ENCODE measurements at places on chromosomes 6 and 20. TPM values are rescaled to one million over a fixed set of nuclear protein-coding genes. Genes with fewer than 3 reads are reported as not detected.
A peak's percentile ranks its signal among the peaks of the same experiment; 100 is the strongest.

RFX6 gene
- total RNA-seq = 0.74 TPM

- DNase-seq = no peak
Observed at GRCh38 chr6:161590961-161591627, 317.2 kb upstream of the AGPAT4 start.

HLA-DOA gene
- total RNA-seq = 14.6 TPM

C20orf204 gene
- 3.1 TPM for total RNA-seq

- no peak for DNase-seq
Observed at GRCh38 chr6:44228031-44228430, 4.6 kb downstream of the SLC29A1 start.

GRCh38 chr6:113281431-113281830 lies 575.7 kb upstream of the MARCKS start:
- no peak for DNase-seq

DNA sequence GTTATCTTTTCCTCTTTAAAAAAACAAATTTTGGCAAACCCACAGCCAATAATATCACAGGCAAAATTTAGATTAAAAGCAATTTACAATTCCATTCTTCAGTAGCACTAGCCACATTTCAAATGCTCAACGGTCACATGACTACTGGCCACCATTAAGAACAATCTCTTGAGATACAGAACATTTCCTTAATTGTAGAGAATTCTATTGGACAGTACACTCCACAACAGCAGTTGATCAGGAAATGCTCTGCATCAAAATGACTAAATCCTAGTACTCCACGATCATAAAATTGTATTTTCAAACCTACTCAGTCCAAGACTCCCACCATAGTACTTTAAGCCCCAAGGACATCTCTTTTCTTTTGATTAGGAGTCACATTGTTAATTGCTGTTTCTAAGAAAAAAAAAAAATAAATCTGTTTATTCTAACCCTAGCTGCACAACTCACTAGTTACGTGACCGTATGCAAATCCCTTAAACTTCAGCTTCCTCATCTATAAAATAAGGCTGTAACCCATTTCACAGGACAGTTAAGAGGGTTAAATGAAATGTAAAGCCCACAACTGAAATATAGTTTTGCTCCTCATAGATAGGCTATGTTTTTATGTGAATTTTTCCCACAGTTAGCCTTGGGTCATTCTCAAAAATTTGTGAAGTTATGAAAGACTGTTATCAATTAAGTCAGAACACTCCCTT lies 9.8 kb downstream of the C6orf62 start:
- DNase-seq = no peak

PPP1R3G gene
- 1.7 TPM for total RNA-seq

MAP7 gene
- 45.2 TPM for total RNA-seq

- DNase-seq = no peak
Observed at GRCh38 chr20:7010527-7010926, 243.0 kb downstream of the BMP2 start.

GRCh38 chr6:153872946-153873345 lies 166.1 kb upstream of the OPRM1 start:
- DNase-seq = no peak

- no peak for DNase-seq
Observed at GRCh38 chr6:46637933-46638332, 14.7 kb downstream of the CYP39A1 start.

CCN5 gene
- total RNA-seq = 64.3 TPM

GRCh38 chr6:13573669-13574110 lies 711 bp upstream of the SIRT5 start:
- peak; percentile 13 for DNase-seq

- no peak for DNase-seq
Observed at GRCh38 chr6:169805242-169805838, 53.9 kb downstream of the ERMARD start.

- peak; percentile 42 for DNase-seq
Observed at GRCh38 chr20:59495894-59496510, 108.3 kb upstream of the PHACTR3 start.

DNA sequence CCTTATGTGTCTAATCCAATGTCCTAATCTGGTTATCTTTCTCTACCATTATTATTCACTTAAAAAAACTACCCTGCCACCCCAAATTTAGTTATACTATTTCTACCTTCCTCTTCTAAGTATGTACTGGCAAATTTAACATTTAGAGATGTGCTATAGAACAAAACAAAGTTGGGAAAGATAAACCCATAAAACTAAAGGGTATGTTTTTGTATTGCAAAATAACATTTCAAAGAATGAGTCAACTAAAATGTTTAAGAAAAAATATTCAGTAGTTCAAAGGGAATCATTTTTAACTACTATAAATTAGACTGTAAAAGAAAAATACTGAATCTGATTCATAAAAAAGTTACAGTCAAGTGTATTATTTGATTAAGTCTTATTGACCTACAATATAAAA lies 103.0 kb downstream of the LMBRD1 start:
- no peak for DNase-seq

OLIG3 gene
- not detected for total RNA-seq

GRCh38 chr6:16633961-16634360 lies 127.3 kb downstream of the ATXN1 start:
- DNase-seq = no peak

ALDH8A1 gene
- not detected for total RNA-seq

DNA sequence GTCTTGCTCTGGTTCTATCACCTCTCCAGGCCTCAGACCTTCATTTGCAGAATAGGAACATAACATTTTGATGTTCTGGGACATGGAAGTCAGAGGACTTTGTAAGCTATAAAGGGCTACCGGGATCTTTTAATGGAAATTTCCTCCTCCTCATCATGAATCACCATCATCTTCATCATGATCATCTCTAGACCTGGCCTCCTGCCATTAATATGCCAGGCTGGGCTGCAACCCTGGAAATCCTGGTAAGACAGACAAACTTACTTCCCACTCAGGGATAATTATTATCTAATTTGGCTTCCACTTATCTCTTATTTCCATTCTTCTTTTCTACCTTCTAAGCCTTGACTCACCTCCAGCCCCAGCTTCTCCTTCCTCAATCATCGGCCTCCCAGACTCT lies 41.0 kb upstream of the MRPS18A start:
- DNase-seq = no peak

TINAG gene
- total RNA-seq = not detected

- DNase-seq = no peak
Observed at GRCh38 chr6:117951783-117952182, 44.7 kb downstream of the SLC35F1 start.

All from prostate gland (tissue), 2 donors.